ENCODE measurements at places on chromosomes 16 and 17.

- no peak for DNase-seq
Measured at GRCh38 chr16:25171390-25171789, 45.4 kb upstream of the AQP8 start.

DNA sequence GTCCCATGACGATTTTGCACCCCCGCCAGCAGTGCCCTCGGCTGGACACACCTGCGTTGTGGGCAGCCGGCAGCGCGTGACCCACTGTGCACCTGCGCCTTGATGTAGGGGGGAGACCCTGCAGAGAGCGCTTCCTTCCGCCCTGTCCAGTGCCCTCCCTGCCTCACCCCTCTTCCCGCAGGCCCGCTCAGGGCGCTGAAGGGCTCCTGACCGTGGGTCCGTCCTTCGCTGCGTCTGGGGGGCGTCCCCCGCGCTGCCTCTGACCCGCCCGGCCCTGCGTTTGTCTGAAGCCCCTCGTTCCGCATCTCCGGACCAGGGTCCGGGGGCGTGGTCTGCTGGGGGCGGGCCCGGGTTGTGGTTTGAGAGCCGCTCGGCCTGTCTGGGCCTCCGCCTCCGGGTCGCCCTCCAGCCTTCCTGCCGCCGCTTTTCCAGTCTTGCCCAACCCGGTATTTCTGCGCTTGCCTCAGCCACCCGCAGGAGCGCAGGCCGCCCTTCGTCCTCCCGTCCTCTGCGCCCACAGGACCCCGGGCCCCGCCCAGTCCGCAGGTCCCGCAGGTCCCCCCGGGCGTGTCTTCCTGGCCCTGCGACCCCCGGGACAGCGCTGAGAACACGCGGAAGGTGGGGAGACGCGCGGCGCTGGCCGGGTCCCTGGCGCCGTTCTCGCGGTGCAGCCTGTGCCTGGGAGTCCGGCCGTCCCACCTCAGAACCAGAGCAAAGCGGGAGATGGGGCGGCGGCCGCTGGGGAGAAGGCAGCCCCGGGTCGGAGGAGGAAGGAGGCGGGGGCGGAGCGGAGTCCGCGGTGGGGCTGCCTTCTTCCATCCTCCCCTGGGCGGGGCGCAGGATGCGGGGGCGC, 4.0 kb upstream of the IL17C start:
- DNase-seq: no peak

- no peak for DNase-seq
Measured at GRCh38 chr16:81424771-81425170, 19.8 kb upstream of the CMIP start.

DNA sequence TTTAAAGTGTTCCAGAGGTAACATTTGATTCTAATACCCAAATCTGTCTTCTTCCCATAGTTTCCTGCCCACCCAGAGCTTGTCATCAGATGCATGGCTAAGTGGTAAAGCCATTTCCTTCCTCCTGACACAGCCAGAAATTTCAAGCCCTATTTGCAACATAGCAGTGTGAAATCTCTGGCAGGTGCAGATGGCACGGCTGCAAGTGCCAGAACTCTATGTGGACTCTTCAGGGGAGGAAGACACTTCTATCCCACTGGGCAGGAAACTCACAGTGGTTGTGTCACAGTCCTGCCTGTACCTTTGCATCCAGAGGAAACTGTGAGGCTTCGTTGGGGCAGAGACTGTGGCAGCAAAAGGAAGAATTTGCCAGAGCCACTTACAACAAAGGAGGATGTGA, 13.2 kb downstream of the DYNLRB2 start:
- no peak for DNase-seq

GRCh38 chr16:24132048-24132796, 123.9 kb upstream of the CACNG3 start:
- DNase-seq: no peak

DNA sequence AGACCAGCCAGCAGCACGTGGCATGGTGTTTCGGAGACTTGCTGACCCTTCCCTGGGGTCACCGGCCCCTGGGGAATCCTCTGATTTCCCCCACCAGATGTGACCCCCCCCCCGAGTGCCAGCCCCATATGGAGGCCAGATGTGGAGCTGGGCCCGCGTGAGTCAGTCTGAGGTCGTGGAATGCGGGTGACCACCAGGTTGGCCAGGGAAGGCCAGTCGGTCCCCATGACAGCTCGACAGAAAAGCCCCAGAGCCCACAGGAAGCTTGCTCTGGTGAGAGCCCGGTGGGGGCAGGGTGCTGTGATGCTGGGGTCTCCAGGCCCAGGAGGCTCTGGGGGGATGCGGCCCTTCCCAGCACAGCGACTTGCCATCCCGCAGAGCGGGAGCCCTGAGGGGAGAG, 209.0 kb downstream of the NTN1 start:
- DNase-seq: no peak

- DNase-seq: no peak
Measured at GRCh38 chr16:50553182-50553710, 5.0 kb downstream of the NKD1 start.

GRCh38 chr17:77513045-77513444, 372.3 kb downstream of the SEC14L1 start:
- DNase-seq: no peak

GRCh38 chr16:8795091-8795490, 2.3 kb downstream of the TMEM186 start:
- DNase-seq: no peak

- no peak for DNase-seq
Measured at GRCh38 chr17:33288954-33289353, 4.1 kb downstream of the ASIC2 start.

- peak; percentile 15 for DNase-seq
Measured at GRCh38 chr16:58339452-58339981, 44.7 kb upstream of the PRSS54 start.

GRCh38 chr16:4344983-4345835, 5.9 kb downstream of the PAM16 start:
- DNase-seq: no peak

GRCh38 chr17:36930583-36930900, 6.7 kb upstream of the LHX1 start:
- DNase-seq: no peak

- DNase-seq: no peak
Measured at GRCh38 chr16:78462288-78463208, 363.1 kb downstream of the WWOX start.

DNA sequence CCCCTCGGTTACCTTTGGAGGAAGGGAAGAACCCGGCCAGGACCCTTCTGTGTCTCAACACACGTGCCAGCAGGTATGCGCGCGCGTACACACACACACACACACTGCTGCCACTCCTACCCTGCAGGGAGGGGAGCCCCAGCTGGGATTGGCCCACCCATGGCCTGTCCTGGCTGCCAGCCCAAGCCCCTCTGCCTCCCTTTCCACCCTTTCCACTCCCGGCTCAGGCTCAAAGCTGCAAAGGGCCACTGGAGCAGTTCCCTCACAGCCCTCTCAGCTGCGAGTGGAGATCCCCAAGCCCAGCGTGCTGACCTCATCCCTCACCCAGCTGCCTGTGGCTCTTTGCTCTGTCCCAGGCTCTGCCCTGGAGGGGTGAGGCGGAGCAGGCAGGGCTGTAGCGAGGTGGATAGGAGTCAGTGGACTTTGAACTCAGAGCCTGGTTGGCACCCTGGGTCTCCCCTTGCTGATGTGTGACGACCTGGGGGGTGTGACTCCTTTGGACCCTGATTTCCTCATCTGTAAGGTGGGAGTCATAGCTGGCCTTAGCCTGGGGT, 14.5 kb downstream of the KIF19 start:
- no peak for DNase-seq

DNA sequence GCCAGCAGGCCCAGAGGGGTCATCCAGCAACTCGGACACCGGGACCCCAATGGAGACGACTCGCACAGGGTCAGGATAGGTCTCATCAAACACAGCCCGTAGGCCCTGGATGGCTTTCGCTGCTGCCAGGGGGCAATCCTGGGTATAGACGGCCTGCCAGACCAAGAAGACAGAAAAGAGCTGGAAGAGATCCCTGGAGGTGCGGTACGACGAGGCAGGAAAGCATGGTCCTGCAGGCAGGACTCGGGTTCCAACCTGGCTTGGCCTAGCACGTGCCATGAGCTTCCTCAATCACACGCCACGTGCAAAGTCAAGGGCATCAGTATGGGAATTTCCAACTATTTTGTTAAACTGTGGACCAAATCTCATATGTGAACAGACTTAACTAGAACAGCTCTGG, 6.3 kb upstream of the EXOSC6 start:
- no peak for DNase-seq

GRCh38 chr17:74393346-74393942, 26.1 kb downstream of the GPR142 start:
- DNase-seq: no peak

GRCh38 chr17:79400989-79401703, 209.7 kb downstream of the RBFOX3 start:
- DNase-seq: peak; percentile 50

DNA sequence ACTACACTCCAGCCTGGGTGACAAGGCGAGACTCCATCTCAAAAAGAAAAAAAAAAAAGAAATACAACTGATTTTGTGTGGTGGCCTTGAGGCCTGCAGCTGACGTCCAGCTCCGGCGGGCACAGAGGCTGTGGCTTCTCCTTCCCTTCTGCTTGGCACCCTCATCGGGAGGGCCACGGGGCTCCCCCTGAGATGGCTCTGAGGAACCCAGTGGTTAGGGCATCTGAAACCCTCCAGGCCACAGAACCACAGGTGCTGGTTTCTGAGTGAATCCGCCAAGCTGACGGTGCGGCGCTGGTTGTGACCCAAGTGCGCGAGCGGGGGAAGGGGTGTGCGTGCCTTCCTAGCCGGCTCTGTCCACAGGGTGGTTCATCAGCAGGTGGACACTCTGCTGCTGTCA, 63.4 kb downstream of the LMF1 start:
- DNase-seq: no peak

DNA sequence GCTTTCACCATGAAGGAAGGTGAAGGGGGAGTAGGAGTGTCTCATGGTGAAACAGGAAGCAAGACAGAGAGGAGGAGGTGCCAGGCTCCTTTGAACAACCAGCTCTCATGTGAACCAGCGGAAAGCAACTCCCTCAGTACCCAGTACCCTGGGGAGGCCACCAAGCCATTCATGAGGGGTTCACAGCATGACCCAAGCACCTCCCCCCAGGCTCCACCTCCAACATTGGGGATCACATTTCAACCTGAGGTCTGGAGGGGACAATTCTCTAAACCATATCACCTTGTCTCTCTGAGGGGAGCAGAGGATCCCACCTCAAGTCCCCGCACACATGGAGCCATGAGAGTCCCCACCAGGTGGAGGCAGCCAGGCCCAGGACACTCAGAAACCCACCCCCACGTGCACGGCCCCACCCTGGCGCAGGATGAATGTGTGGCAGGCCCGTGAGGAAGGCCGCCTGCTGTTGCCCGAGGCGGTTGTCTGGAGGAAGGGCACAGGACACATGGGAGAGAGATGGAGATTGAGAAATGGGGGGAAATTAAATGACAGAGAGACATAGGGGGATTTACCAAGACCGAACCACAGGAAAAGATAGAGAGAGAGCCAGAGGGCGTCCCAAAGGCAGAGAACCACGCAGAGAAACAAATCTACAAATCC, 85.9 kb downstream of the TMEM132E start:
- DNase-seq: no peak

DNA sequence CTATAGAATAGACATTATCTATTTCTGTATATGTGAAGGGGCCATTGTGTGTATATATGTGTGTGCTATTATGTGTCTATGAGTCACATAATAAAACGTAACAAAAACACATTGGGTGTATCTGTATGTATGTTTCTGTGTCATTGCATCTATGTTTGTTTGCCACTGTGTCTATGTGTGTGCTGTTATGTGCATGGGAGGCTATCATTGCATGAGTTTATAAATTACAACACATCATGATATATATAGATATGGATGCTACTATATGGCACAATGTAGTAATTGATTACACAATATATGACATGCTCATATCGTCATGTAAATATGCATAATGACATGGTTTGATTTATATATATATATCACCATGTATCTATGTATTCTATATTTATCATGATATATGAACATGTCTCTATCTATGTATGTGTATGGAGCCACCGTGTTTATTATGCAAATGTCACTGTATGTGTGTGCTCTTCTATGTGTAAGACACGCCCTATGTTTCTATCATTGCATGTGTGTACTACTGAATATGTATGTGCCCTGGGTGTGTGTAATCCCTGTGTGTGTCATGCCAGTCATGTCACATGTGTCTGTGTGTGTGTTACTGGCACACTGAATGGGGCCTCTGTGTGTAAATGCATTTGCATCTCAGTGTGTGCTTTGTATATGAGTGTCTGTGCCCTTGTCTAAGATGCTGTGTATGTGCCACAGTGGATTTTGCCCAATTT, 1.4 kb upstream of the TSPOAP1 start:
- no peak for DNase-seq

- no peak for DNase-seq
Measured at GRCh38 chr16:11400076-11400475, 54.8 kb downstream of the RMI2 start.

DNA sequence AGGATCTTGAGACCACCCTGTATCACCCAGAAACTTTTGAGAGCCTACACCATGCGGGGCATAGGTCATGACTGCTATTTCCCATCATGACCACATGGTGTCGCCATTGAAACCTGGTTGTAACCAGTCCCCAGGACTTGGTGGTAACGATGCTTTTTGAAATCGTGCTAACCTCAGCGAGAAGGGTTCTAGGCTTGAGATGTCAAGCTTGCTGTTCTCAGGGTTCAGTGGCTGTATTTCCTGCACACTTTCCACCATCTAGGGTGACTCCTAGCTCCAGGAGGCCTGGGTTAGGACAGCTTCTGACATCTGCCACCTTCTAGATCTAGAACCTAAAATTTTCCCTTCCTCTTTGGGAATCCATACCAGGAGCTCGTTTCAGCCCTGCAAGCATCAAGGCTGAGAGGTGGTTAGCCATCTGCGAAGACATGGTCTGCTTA, 13.0 kb upstream of the SPNS3 start:
- DNase-seq: peak; percentile 74

DNA sequence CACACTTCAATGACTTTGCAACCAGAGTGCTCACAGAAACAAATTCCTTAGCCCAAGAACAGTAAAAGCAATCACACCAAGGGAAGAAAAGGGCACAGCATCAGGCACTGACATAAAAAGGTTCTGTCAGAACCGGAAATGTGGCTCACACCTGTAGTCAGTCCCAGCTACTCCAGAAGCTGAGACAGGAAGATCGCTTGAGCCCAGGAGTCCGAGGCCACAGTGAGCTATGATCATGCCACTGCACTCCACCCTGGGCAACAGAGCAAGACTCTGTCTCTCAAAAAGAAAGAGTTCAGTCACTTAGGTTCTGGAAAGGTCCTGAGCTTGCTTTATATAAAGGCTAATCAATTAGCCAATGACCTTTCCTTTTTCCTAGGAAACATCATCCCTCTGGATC, 22.7 kb downstream of the YWHAE start:
- no peak for DNase-seq
